NCI-H524 treated with DMSO at 0.1 percent for 48 hours (cell line): ENCODE measurements at places on chromosomes 6 and 20.

DNA sequence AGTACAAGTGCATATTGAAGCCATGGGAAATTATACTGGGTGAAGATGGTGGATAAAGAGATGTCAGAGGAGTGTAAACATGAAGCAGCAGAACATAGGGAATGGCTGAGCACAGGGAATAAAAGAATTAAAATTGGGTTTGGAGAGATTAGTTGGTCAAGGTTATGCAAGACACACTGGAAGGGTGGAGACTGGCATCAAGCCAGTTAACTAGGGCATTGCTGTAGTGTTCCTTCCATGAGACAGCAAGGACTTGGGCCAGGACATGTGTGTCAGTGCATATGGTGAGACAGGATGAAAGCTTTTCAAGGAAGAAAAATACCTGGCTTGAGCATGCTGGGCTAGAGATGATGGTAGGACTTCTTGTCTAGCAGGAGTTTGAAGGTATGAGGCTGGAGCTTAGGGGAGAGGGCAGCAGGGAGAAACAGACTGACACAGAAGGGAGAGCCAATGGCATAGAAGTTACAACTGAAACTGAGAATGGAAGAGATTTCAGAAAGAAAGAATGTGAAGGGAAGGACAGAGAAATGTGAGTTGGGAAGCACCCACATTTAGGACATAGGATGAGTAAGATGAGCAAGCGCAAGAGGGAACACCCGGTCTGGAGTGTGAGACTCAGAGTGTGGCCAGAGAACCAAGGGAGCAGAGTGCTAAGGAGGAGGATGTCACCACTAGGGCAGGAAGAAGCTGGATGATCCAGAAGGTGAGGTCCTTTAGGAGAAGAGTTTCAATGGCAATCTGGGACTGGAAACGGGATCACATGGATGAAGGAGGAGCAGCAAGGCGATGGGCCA is 14.5 kb upstream of the TMEM170B start:
- DNase-seq = no peak

GRCh38 chr6:1630212-1630770 is 20.6 kb downstream of the FOXC1 start:
- no peak for DNase-seq

- DNase-seq = no peak
These were observed 103.4 kb upstream of the CDYL start for GRCh38 chr6:4672772-4673171.

DNA sequence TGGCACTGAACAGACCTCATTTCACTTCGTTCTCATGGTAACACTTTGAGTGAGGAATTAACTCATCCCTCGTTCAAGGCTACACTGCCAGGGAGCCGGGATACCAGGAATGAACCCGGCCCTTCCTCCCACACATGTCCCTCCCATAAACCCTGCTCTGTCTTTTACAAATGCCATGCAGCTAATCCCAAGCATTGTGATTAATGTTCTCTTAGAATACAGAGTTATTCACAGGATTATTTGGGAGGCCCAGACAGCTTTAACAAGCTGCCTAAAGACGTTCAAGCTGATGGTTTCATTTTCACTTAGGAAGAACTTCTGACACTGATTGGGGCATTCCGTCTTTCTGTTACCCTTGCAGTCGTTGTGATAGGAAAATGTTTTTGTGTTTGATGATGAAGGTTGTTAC is 42.5 kb upstream of the CD83 start:
- no peak for DNase-seq

GRCh38 chr6:111478749-111479148 is 4.3 kb downstream of the REV3L start:
- DNase-seq = peak; percentile 25

GRCh38 chr6:34315780-34316179 is 67.0 kb upstream of the SMIM29 start:
- no peak for DNase-seq

DNA sequence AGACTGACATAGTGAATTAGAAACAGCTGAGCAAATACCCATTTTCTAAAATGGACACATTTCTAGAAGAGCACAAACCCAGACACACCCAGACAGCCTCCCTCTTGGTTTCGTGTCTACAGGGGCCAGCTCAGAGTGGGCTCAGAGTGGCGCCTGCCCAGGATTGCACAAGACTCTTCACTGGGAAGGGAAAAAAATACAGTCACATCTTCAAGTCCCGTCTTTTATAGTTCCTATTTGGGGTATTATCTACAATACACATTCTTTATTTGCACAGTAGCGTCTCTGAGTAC is 246.1 kb upstream of the AFDN start:
- no peak for DNase-seq

- DNase-seq = no peak
These were observed 4.5 kb downstream of the FOXO3 start for GRCh38 chr6:108565091-108565766.

DNA sequence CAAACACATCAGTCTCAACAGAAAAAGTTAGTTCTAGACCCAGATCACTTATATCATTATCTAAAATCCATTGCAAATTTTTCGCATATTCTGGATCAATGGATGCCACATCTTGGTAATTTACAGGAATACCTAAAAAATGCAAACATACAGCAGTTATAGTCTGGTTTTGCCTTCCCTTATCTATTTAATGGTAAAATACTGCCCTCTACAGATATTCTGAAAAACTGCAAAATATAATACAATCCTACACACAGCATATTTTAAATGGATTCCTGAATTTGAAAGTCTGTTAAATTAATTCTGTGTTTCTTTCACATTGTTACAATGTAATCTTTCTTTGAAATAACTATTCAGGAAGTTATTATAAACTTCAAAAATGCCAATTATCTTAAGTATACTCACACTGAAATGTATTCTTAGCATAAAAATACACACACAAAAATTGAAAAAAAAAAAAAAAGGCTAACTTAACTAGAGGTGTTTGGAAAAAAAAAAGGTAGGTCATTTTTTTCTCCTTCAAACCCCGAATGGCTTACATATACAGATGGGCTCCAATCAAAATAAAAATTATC is 88.4 kb downstream of the HACE1 start:
- no peak for DNase-seq

DNA sequence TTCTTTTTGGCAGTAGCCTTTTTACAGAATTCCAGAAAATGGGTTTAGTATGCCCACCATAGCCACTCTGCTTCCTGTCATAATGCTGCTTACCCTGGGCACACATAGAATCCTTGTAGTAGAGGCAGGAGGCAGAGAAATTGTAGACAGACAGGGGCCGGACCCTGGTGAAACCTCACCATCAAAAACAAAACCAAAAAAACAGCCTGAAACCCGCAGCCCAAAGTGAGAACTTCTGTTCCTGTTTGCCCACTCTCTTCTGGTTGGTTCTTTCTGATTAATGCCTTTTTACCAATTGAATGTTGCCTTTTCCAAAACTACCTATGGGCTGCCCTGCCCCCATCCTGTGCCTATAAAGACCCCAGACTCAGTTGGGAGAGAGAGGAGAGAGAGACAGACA is 188.2 kb downstream of the CDKAL1 start:
- no peak for DNase-seq

- DNase-seq = no peak
These were observed 28.4 kb upstream of the OSTM1 start for GRCh38 chr6:108102965-108103364.
